ENCODE measurements at places on chromosomes 13 and 19.

- no peak for DNase-seq
These were observed 20.1 kb upstream of the RAB20 start for GRCh38 chr13:110581506-110582185.

DNA sequence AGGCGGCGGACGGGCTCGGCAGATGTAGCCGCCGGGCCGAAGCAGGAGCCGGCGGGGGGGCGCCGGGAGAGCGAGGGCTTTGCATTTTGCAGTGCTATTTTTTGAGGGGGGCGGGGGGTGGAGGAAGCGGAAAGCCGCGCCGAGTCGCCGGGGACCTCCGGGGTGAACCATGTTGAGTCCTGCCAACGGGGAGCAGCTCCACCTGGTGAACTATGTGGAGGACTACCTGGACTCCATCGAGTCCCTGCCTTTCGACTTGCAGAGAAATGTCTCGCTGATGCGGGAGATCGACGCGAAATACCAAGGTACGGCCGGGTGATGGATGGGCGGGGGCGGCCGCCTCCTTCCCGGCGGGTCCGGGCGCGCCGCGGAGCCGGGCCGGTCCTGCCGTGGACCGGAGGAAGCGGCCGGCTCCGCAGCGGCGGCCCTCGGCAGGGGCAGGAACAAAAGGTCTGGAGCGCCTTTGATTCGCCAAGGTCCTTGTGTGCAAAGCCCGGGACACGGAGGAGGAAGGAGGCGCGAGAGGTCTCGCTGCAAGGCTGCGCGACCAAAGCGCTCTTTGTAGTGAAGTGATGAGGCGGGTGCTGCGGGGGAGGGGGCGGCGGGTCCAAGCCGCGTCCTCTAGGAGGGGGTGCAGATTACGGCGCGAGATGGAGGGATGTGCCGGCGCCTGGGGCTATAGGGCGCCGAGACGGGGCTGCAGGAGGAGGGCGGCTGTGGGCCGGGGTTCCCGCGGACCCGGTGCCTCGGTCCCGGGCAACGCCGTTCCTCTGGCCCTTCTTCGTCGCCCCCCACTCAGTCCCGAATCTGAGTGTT is 689 bp downstream of the ING1 start:
- DNase-seq, result peak; percentile 82

- DNase-seq, result no peak
These were observed 1658.6 kb upstream of the MIR17HG start for GRCh38 chr13:89688918-89689317.

GRCh38 chr19:8910775-8911414 is 78.7 kb downstream of the MBD3L1 start:
- no peak for DNase-seq

DNA sequence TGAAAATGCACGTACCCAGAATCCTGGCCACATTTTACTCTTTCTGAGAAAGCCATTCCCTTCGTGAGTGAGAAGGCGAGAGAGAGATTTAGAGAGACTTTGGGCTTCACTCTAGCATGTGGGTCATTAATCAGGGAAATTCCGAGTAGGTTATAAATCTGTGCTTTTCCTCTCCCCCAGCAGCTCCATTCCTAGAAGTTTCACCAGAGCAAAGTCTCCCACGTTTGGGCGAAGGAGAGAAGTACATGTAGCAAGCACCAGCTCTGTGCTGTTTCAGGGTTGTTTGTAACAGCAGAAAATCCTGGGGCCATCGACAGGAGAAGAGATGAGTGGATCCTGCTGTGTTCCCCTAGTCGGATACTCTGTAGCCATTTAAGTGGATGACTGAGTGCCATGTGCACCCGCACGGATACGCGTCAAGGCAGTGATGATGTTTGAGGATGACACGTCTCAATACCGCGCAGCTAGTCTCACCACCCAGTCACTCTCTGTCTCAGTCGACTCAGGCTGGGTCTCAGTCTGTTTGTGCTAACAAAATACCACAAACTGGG is 131.8 kb upstream of the PEG3 start:
- no peak for DNase-seq

DNA sequence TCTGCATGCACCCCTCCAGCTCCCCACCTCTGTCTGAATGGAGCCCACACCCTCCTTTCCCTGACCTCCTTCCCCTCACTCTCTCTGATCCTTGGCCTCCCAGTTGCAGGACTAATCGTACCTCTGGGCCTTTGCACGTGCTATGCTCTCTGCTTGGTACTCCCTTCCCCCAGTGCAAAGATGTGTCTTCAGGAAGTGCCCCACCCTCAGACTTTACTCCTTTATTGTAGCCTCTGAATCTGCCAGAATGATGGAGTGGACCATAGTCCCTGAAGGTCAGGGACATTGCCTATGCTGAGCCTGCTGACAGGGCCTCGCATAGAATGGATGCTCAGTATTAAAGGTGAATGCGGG is 1.3 kb upstream of the JUND start:
- DNase-seq, result peak; percentile 50

DNA sequence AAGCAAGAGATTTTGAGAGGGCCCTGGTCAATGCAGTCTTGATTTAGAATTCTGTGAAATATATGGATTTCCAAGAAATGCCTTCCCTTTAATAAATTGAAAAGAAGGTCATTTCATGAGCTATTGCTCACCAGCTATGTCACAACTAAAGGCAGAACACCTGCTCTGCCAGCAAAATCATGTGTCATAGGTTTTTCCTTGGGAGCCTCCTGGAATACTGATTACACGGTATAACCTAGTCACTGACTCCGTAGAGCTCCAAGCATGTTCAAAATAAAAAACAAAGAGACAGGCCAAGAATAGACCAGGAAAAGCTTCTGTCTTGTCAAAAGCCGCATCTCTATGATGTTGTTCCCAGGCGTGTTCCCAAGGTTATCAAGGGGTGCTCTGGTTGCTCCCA is 45.5 kb downstream of the HSPH1 start:
- no peak for DNase-seq

GRCh38 chr13:87590518-87590917 is 80.7 kb upstream of the SLITRK5 start:
- no peak for DNase-seq

GRCh38 chr13:51879133-51879532 is 17.4 kb downstream of the CCDC70 start:
- DNase-seq, result no peak

DNA sequence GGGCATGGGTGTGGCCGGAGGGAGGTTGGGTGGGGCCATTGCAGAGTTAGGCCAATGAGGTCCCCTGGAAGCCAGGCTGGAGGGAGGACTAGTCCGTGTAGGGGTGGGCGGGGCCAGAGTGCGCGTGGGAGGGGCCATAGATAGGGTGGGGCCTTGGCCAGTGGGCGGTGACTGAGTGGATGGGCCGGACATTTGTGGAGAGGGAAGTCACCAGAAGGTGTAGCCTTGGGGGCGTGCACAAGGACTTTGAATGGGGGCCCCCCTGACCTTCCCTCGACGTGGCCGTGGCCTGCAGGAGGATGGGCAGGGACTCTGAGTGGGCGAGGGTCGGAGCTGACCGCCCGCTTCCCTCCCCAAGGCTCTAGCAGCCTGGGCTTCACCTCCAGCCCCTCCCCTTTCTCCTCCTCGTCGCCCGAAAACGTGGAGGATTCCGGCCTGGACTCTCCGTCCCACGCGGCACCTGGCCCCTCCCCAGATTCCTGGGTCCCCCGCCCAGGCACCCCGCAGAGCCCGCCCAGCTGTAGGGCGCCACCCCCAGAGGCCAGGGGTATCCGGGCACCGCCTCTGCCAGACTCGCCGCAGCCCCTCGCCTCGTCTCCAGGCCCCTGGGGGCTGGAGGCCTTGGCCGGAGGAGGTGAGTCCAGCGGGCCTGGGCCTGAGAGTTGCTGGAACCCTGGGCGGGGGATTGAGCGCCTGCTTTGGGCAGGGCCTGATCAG is 16.5 kb upstream of the B3GNT3 start:
- peak; percentile 73 for DNase-seq

DNA sequence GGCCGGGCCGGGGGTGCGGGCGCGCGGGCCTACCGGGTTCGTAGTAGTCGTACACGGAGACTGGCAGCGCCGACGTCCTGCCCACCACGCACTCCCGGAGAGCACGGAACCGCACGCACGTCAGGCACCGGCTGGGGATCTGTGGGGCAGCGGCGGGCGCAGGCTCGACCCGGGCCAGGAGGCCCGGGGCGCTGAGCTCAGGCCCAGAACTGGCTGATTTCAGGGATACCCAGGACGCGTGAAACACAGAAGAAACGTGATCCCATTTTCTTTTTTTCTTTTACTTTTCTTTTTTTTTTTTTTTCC is 9.0 kb downstream of the F2RL3 start:
- peak; percentile 27 for DNase-seq

- DNase-seq, result no peak
These were observed 107.8 kb downstream of the EDNRB start for GRCh38 chr13:77810878-77811277.

- DNase-seq, result no peak
These were observed 1795.5 kb upstream of the PRR20A start for GRCh38 chr13:55345224-55345623.

- peak; percentile 29 for DNase-seq
These were observed 28.8 kb downstream of the EPN1 start for GRCh38 chr19:55703790-55704215.

DNA sequence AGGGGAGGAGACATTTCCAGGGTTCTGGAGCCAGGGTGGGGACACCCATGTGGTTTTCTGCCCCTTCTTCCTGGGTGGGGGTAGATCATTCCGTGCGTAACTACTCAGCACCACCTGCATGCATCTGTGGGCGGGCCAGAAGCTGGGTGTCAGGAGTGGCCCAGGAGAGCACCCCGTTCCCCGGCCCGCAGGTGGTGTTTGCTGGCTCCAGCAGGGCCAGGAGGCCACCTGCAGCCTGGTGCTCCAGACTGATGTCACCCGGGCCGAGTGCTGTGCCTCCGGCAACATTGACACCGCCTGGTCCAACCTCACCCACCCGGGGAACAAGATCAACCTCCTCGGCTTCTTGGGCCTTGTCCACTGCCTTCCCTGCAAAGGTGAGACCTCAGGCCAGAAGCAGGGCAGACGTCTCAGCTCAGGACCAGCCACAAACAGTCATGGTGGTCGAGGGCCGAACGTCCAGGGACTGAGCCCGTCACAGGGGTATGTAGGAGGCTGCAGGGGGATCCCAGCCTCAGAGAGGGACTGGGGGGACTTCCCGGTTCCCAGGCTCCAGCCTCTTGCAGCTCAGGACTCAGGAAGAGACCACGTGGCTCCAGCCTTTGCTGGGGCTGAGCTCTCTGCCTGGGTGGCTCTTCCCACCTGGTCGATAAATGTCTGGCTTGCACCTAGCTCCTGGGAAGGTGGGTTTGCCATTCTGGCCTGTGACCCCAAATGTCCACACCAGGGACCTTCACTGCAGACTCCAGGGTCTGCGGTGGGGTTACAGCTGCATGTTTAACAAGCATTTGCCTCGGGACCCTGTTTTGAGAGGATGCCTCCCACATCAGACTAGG is 1.6 kb downstream of the FSTL3 start:
- DNase-seq, result no peak

DNA sequence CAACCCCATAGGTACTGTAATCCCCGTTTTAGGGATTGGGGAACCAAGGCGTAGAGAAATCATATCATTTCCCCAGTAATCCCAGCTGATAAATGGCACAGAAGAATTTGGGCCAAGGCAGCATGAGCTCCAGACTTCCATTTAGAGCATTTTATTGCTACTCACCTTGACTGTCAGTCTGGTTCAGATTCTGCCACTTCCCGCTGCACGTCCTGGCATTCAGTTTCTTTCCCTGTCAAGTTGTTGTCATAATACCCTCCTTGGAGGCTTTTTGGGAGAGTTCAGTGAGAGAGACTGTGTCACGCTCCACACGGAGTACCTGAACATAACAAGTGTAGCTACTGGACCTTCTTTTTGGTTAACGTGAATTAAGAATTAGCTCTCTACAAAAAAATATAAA is 7.5 kb upstream of the C1QTNF9 start:
- no peak for DNase-seq

- no peak for DNase-seq
These were observed 175.7 kb downstream of the KDM4B start for GRCh38 chr19:5144545-5145179.

DNA sequence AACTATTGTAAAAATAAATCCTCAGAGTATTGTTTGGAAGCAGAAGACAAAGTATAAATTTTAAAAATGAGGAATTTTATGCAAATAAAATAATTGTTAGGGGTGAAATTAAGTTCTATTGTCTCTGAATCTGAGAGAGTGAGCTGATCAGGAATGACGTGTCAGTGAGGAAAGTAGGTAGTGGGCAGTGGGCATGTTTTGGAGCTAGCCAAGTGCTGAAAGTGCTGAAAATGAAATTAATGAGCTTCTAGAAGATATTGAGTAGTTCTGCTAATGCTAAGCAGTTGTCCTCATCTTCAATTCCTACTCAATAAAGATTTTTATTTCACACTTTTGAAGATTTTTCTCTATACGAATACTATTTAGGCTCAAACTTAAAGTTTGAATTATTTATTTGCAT is 1167.8 kb upstream of the PCDH20 start:
- DNase-seq, result no peak

- no peak for DNase-seq
These were observed 39.9 kb downstream of the DOCK9 start for GRCh38 chr13:98937911-98938381.

DNA sequence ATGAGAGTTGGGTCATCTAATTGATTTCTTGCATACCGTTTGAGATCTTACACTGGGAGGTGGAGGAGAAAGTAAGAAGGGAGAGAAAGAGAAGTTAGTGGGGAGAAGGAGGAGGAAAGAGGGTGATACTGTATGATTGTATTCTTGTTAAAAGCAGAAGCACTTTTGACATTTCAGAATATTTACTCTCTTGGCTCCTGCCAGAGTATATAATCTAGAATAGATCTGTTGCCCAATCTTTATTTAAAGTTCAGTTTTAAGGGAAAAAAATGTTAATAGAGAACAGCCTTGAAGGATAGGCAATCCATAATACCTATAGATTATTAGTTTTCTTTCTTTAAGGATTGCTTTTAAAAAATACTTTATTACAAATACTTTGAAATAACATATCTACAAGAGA is 41.5 kb downstream of the PDS5B start:
- DNase-seq, result no peak

DNA sequence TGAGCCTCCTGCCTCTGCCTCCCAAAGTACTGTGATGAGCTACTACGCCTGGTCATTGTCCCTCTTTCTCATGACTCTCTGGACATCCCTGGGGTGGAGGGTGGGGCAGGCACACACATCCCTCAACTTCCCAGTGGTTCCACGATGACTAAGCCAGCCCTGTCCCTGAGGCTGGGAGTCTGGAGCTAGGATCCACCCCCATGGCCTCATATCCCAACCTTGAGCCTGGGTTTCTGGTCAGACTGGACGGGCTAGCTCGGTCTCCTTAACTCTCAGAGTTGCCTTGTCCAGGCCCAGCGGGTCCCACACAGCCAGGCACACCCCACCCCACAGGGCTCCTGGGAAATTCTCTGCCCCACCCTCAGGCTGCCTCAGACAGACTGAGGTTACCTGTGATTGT is 19.6 kb downstream of the IER2 start:
- DNase-seq, result no peak

DNA sequence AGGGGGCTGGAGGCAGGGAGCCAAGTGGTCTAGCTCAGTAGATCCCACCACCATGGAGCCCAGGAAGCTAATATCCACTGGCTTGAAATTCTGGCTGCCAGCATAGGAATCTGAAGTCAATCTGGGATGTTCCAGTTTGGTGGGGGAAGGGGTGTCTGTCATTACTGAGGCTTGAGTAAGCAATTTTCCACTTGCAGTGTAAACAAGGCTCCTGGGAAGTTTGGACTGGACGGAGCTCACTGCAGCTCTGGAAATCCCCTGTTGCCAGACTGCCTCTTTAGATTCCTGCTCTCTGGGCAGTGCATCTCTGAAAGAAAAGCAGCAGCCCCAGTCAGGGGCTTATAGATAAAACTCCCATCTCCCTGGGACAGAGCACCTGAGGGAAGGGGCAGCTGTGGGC is 349.2 kb upstream of the KLHL1 start:
- DNase-seq, result no peak

- no peak for DNase-seq
These were observed 36.7 kb downstream of the DCLK1 start for GRCh38 chr13:36094478-36094877.

- DNase-seq, result no peak
These were observed 752 bp upstream of the EDNRB start for GRCh38 chr13:77919246-77919920.

All from CD4-positive, alpha-beta T cell treated with Interleukin-4 for 1 hour (primary cell).